ENCODE measurements at places on chromosomes 2 and 18. TPM values are rescaled to one million over a fixed set of nuclear protein-coding genes. Genes with fewer than 3 reads are reported as not detected.

- peak; percentile 73 for DNase-seq
These were observed 136.2 kb upstream of the RASGRP3 start for GRCh38 chr2:33340280-33340679.

GULP1 gene
- total RNA-seq, result 14.3 TPM

GALNT13 gene
- total RNA-seq, result 0.29 TPM

GRCh38 chr2:204869132-204869823 lies 324.0 kb downstream of the PARD3B start:
- DNase-seq, result no peak

DNA sequence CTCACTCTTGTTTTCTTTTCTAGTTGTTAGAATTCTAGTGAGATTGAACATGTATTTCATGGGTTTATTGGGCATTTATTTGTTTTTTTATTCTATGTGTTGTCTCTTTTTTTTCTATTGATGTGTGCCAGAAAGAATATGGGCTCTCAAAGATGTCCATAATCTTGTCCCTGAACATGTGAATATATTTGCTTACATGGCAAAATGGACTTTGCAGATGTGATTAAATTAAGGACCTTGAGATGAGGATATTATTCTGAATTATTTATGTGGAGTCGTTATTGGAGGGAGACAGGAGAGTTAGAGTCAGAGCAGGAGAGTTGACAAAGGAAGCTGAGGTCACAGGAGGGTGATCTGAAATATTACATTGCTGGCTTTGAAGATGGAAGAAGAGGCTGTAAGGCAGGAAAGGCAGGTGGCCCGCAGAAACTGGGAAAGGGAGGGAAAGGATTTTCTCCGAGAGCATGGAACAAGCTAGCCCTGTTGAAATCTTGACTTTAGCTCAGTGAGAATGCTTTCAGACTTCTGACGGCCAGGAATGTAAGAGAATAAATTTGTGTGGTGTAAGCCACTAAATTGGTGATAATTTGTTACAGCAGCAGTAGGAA lies 82.8 kb downstream of the NABP1 start:
- DNase-seq, result no peak

GRCh38 chr2:128347701-128348539 lies 29.3 kb upstream of the HS6ST1 start:
- peak; percentile 73 for DNase-seq
